AG10803 (cell line): ENCODE measurements at places on chromosomes 5 and 9.
A peak's percentile ranks its signal among the peaks of the same experiment; 100 is the strongest.

DNA sequence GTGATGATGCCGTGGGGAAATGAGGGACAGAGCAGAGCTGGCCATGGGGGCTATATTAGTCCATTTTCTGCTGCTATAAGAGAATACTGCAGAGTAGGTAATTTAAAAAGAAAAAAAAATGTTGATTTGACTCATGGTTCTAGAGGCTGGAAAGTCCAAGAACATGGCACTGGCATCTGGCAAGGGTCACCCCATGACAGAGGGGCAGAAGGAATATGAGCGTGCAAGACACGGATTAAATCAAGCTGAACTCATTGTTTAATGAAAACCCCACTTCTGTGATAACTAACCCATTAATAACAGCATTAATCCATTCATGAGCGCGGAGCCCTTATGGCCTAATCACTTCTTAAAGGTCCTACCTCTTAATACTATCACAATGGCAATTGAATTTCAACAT lies 68.8 kb downstream of the SNX18 start:
- DNase-seq: no peak

- no peak for DNase-seq
Measured at GRCh38 chr5:172832383-172833315, 1.4 kb upstream of the ERGIC1 start.

DNA sequence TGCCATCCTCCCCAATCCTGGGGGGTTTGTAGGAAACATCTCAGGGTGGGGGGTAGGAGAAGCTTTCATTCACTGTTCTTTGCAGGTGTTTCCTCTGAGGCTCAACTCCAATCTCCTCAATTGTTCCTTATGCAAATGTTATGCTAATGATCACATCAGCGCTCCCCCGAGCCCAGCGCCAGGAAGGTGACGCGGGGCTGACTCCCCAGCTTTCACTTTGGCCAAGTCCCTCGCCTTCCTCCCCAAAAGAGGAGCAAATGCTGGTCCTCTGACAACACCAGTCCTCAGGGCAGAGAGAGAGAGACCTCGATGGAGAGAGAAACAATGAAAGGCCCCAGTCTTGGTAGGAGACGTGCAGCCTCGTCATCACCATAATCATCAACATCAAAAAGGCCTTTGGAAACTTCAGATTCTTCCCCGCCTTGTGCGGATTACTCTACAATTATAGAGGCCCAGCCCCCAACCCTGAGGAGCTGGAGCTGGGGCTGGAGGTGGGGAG lies 39.1 kb downstream of the PCDH1 start:
- DNase-seq: no peak

DNA sequence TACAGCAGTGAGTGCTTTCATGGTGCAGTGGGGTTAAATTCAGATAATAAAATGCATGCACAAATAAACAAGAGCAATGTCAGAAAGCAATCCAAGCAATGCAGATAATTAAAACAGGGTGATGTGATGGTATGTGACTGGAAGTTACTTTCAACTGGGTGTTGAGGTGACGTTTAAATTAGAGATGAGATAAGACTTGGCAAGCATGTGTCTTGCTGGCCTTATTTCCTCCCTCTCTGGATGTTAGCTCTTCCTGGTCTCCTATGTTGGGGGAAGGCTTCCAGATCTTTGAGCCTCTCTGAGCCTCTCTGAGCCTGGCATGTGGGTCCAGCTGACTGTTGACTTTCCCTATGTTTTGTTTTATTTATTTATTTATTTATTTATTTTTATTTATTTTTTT lies 54.4 kb downstream of the DOCK2 start:
- DNase-seq: peak; percentile 69

- peak; percentile 30 for DNase-seq
Measured at GRCh38 chr5:50727149-50727496, 60.7 kb downstream of the PARP8 start.

GRCh38 chr5:122880170-122880689 lies 34.8 kb downstream of the SNX24 start:
- DNase-seq: no peak

GRCh38 chr9:76526026-76526425 lies 67.0 kb downstream of the GCNT1 start:
- no peak for DNase-seq

DNA sequence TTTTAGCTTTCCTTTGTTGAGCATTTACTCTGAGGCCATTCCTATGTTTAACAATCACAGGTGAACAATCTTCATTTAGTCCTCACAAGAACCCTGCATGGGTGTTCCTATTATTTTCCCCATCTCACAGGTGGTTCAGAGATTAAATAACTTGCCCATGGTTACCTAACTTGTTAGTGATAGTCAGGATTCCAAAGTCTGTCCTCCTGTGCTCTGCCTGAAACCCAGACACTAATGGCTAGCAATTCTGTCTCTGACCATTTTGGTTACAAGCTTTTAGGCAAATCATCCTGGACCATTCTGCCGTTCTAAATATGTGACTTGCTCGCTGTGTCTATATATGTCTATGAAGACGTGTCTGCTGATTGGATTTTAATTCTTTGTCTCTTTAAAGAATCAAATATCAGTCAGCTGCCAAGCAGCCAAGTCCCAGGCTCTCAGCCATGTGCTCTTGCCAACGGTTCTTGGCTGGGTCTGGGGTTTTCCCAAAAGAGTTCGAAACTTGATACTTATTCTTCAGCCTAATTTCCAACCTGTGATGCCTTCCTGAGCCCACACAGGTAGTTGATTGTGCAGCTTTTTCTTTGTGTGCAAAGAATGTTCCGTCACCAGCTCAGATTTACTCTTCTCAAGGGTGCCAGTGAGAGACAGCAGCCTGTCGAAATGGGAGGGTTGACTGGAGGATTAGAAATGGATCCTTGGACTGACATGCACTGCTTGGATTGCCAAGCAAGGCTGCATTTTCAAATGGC lies 121.7 kb downstream of the NREP start:
- no peak for DNase-seq

GRCh38 chr5:163189023-163189553 lies 248.3 kb upstream of the CCNG1 start:
- no peak for DNase-seq

DNA sequence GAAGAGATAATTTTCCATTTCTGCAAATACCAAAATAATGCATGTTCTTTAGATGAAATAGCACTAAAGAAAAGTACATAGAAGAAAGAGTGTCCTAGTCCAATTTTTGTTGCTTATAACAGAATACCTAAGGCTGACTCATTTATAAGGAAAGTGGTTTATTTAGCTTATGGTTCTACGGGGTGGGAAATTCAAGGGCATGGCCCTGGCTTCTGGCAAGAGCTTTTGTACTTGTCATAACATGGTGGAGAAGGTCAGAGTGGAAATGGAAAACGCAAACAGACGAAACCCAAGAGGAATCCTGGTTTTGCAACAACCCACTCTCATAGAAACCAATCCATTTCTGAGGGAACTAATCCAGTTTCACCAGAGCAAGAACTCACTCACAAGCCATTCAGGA lies 283.7 kb downstream of the CSNK1G3 start:
- no peak for DNase-seq

DNA sequence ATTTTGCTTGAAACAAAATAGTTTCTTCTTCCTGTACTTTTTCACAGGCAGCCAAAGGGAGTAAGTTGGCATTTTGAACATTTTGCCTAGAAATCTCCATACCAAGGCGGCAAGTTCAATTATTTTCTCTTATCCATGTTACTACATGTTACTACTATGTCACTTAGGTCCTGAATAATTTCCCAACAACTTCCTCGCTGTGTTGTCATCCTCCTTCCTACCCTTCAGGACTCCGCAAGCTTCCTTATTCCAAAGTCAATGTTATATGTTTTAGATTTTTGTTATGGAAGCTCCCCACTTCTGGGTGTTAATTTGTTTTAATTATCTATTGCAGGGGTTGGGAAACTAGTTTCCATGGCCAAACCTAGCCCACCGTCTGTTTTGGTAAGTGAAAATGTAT lies 9.9 kb upstream of the B4GALT1 start:
- DNase-seq: no peak

GRCh38 chr9:107489687-107490605 lies at the start of gene KLF4:
Gene KLF4 (minus strand): TSS chr9:107489769. CDS start chr9:107489172, 597 bp downstream.
- peak; percentile 94 for DNase-seq

DNA sequence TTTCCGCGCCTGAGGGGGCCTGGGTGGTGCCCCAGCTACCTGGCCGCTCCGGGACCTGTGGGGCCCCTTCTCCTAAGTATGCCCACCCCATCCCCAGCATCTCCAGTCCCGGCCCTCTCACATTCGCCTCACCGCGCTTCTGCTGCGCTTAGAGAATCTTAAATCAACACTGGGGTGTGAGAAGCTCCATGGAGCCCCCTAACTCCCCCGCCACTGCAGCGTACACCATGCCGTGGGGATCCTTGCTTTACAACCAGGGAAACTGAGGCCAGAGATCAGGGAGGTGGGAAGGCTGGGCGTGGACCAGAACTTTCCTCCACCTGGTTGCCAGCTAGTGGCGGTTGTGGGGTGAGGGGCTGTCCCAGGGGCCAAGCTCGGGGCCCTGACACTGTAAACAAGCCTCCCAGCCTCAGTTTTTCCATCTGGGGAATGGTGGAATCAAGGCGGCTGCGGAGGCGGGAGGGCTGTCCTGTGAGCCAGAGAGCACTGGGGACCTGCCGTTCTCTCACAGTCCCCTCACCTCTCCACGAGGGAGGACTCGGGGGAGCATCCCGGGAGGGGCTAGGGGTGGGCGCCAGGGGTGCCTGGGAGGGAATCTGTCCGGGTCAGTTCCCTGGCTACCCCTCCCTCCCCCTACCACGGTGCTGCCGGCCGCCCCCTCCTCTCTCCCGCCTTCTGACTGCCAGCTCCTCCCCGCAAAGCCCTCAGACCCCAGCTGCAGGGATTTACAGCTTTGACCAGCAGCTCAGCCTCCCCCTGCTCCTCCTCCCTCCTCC lies 161.2 kb downstream of the C9orf50 start:
- no peak for DNase-seq

DNA sequence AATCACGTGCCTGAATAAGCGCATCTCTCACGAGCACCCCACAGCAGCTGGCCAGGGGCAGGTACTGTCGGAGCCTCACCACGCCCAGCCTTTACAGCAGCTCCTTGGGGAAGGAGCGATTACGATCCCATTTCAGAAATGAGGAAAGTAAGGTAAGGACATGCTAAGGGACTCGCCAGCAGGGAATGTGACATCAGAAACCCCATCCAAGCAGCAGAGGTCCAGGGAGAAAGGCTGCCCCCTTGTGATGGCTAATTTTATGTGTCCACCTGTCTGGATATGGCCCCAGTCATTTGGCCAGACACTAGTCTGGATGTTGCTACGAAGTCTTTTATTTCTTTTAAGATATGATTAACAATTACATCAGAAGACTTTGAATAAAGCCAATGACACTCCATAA lies 77.3 kb downstream of the UBE2QL1 start:
- DNase-seq: peak; percentile 9
